ENCODE measurements at places on chromosomes 6 and 20.

DNA sequence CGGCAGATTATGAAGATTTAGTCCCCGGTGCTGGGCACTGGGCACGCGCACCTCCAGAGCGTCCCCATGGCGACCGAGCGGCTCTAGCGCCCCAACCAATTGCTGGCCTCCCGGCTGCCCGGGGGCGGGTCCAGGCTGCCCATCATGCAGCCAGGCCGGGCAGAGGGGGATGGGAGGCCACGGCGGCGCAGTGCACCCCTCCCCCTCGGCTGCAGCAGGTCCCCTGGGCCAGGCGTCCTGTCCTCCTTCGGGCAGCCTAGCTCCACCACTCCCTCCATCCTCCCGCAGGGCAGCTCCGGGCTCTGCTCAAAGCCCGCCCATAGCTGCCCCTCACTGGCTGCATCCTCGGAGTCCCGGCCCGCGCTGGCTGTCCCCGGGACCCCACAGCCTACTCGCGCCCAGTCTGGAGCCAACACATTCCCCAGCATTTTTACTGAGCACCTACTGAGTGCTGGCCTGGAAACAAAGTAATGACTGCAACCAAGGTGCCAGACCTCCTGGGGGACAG is 99.4 kb downstream of the ASXL1 start:
- DNase-seq, result no peak

GRCh38 chr20:50068041-50068651 is 44.8 kb downstream of the UBE2V1 start:
- no peak for DNase-seq

GRCh38 chr20:47349365-47350180 is 6.9 kb downstream of the ZMYND8 start:
- DNase-seq, result no peak

GRCh38 chr6:76275746-76276145 is 203.3 kb upstream of the IMPG1 start:
- no peak for DNase-seq

- no peak for DNase-seq
Observed at GRCh38 chr20:11769825-11770224, 147.9 kb upstream of the BTBD3 start.

- no peak for DNase-seq
Observed at GRCh38 chr6:70456735-70457134, 43.4 kb downstream of the FAM135A start.

DNA sequence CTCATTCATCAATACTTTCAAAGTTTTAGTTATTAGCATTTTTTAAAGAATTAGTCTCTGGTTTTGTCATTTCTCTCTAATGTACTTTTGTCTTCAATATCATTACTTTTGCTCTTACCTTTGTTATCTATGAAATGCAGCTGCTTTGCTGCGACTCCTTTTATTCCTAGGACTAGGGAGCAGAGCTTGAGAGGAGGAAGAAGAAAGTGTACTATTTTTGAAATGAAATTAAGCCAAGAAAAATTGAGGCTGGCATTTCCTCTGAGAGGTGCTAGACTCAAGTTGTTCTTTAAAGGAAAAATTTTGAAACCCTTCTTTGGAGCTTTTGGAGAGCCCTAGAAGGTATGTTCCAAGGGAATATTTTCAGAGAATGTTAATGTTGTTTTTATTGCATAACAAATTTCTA is 48.3 kb upstream of the MRAP2 start:
- no peak for DNase-seq

DNA sequence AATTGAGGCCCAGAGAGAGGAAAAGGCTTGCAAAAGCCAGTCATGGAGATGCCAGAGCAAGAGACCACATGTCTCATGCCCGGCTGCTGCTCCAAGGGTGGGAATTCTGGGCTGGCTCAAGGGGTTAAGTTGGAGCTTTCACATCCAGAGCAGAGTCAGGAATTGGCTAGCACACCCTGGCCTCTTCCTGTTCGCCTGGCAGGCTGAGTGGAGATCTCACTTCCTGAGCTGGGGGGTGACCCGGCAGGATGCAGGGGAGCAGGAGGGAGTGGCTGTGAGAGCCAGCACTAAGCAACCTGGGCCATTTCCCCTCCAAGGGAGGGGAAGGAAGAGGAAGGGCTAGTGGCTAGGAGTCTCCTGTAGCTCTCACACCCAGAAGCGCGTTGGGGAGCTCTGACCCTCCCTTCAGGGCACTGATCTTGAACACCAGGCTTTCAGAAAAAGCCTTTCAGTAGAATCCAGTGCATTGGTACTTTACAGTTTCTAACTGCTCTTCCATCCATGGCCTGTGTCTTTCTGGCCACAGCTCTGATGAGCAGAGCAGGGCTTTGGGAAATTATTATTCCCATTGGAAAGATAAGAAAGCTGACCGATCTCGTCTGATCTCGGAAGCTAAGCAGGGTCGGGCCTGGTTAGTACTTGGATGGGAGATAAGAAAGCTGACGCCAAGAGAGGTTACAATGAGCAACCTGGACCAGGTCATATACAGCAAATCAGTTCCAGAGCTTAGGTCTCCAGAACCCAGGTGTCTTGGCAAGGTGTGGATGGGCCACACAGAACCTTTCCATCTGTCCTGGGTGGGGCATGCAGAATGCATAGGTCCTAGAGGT is 2.2 kb upstream of the CCM2L start:
- no peak for DNase-seq

DNA sequence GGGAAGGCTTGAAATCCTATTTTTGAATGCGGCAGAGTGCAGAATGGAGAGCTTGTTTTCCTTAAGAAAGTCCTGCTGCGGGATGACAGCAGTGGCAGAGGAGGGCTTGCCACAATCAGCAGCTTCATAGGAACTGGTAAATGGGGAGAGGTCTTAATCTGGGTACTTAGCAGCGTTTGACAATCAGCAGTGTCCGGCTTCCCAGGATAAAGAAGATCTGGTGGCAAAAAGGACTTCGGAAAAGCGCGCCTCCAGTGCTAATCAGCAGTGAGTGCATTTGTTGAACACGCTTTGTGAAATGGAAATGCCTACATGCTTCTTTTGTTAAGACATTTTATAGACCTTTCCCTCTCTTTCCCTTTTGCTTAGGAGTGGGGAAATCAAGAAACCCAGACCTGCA is 735.7 kb downstream of the QKI start:
- no peak for DNase-seq

- no peak for DNase-seq
Observed at GRCh38 chr6:155955038-155955437, 499.4 kb upstream of the NOX3 start.

GRCh38 chr20:47258745-47259695 is 97.5 kb downstream of the ZMYND8 start:
- no peak for DNase-seq

DNA sequence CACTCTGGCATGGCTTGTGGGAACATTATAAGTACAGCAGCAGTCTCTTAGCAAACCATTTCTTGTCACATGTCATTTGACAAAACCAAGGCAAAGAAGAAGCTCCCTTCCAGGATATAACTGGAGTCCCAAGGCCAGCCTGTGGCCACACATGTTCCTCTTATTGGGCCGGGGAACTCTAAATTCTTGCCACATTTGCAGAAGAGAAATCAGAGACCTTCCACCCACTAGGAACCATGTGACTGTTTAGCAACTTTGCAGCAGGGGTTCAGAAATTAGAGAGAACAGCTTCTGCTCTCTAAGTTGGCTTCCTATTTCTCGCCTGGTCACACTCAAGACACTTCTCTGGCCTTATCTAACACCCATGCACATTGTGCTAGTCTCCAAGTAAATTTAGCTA is 20.4 kb upstream of the MEP1A start:
- DNase-seq, result no peak

DNA sequence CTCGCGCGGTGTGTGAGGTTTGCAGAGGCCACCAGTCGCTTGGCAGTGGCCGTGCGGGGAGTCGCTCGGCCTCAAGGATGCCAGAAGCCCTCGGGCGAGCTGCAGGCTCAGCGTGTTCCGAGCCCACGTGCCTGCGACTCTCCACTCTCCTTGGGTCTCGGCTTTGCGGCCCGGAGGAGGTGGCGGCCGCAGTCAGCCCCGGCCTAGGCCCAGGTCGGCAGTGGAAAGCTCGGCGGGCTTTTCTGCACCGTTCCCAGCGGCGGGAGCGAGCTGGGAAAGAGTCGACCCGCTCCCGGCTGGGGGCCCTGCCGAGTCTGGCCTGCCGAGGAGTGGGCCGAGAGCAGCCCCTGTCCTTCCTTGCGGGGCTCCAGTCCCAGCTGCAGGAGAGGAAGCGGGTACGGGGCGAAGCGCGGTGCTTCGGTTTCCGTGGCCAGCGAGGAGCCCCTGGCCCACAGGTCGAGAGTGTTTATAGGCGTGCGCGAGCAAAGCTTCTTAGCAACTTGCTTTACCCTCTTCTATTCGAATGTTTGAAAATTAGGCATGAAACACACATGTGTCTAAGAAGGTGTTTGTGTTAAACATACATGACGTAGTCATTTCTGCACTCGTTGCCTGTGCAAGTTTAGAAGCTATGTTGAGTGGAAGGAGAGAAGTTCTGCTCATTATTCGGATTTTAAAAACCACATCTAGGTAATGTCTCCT is 5.6 kb downstream of the FOXC1 start:
- no peak for DNase-seq

GRCh38 chr6:19175023-19175422 is 662.1 kb upstream of the ID4 start:
- DNase-seq, result no peak

DNA sequence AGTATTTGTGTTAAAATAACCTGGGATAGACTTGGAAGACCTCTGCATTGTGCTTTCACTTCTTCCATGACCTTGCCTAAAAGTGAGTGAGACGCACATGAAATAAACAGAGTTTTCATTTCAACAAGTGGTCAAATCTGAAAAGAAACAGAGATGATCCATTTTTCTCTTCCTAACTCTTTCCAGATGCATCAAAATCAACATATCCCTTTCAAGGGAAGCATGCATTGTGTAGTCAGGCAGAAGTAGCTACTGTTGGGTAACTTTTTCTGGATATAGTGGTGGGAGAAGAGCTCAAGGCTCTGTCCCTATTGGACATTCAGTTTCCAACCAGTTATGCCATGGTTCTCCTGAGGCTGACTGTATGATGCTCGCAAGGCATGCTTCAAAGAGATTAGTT is 233.0 kb upstream of the JAG1 start:
- no peak for DNase-seq

DNA sequence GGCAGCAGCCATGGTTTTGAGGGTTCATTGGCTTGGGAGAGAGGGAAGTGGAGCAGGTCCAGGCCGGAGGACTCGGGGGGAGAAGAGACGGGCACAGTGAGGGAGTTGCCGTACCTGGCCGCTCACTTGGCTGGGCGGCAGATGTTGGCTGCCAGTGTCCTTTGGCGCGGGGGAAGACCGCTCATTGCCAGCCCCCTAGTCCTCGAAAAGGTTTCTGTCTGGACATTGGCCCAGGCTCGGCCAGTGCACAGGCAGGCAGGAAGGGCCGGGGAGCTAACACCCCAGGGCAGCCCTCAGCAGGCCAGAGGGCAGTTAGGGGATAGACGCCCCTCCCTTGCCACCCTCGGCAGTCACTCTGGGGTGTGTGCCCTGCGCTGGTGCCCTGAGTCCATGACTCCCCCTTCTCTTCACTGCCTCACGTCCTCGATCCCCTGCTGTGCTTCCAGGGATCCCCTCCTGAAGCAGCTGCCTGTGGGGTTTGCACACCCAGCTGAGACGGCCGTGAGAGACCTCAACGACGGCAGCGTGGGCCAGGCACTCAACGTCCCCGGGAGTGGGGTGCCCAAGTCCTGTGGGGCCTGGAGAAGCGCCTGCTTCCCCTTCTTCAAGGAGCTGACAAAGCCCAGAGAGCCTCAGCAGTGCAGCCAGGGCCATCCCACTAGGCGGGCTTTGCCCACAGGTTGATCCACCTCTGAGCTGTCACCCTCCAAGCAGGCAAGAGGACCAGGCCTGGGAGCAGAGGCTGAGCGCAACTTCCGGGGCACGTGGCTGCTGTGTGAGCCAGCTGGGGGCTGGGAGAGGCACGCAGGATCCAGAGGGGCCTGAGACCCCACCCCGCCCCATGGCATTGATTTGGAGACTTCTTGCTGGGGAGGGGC is 20.4 kb downstream of the RBM38 start:
- no peak for DNase-seq

DNA sequence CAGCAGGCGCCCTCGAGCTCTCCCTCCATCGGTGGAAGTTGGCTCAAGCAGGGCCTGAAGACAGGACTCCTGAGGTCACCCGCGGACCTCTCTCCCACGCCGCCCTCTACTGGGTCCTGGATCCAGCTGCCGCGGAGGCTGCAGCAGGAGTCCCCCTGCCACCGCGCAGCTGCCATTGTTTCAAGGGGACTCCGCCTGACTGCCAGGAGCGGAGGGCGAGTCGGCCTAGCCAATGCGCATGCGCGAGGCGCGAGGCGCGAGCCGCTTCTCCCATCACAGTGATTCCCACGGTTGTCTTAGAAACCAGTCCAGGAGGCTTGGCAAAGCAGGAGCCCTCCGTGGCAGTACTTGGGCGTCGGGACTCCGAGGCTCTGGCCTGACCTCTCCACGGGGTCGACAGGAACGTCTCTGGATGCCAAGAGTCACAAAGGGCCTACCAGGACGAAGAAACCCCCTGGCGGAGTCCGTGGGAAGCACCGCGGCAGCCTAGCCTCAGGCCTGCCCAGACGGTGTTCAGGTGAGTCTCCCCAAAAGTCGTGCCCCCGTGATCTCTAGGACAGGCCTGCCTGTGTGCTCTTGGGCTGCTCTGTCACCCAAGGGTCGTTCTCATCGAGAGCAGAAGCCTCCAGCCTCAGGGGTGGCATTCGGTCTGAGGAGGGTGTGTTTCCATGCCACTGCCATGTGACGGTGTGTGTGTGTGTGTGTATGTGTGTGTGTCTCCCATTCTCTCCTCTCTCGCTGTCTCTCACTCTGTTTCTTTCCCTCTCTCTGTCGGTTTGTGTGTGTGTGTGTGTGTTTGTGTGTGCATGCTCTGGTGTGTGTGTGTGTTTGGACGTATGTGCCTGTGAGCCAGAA is 290.6 kb upstream of the ZNF337 start:
- DNase-seq, result peak; percentile 24

GRCh38 chr20:50930976-50931305 is 296 bp downstream of the ADNP start:
- DNase-seq, result no peak

- DNase-seq, result no peak
Observed at GRCh38 chr6:80259118-80259517, 152.6 kb downstream of the BCKDHB start.

DNA sequence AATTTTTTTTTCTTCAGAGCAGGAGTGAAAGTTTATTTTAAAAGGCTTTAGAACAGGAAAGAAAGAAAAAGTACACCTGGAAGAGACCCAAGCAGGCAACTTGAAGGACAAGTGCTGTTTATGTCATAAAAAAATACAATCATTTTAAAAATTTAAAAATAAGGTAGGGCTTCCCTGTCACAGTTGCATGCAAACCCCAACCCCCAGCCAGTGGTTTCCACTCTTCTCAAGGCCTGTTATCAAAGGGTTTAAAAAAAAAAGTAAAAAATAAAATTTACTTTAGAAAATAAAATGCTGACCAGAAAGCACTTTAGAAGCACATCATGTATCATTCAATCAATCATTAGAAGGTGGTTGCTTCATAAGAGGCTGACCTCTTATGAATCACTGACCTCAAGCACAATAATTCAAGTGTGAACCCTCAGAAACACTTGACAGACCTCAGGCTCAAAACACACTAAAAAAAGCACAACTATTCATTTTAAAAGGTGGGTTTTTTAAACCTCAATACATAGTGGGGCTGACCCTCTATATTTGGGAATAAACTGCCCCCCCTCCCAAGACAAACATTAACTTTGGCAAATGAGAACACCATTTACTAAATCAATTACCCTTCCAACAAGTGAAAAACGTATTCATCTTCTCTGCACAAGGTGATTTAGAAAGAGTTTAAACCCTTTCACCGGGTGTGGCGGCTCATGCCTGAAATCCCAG is 15.6 kb downstream of the ILRUN start:
- DNase-seq, result no peak
